ENCODE measurements at places on chromosomes 6 and 20.
A peak's percentile ranks its signal among the peaks of the same experiment; 100 is the strongest.

- no peak for DNase-seq
These were observed 644 bp downstream of the MAD2L1BP start for GRCh38 chr6:43636308-43636659.

DNA sequence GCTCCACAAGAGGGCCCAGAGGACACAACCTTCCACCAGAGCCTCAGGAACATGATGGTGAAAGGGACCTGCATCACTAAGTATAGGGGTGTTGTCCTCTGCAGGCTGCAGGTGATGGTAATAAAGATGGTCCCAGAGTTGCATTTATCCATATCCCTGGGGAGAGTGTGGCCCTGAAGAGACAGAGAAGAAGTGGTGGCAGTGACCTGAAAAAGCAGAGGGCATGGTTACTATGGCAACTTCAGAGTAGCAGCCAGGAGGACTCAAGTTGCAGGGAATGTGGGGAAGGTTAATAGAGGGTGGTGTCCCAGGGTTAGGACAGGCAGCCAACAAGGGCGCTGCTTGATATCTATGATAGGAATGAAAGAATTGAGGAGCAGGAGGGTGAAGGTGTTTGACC, 57.1 kb downstream of the HLA-A start:
- DNase-seq, result no peak

DNA sequence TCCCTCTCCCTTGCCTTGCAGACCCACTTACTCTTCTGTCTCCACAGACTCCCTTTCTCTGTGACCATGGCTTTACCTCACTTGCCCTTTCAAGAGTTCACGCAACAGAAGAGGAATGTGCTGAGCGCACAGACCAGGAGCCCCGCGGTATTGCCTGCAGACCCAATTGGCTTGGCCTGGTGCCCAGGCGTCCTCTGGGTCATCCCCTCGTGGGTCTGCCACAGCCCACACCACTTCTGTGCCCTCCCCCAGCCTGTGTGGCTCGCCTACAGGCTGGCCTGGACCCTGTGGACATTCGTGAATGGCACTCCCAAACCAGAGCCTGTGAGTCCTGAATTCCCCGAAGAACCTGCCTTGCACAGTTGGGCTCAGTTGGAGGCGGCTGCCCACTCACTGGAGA, 15.3 kb upstream of the NINL start:
- no peak for DNase-seq

- DNase-seq, result no peak
These were observed 17.6 kb downstream of the ARID1B start for GRCh38 chr6:156794546-156795354.

GRCh38 chr6:37483252-37483901, 16.3 kb downstream of the CCDC167 start:
- no peak for DNase-seq

DNA sequence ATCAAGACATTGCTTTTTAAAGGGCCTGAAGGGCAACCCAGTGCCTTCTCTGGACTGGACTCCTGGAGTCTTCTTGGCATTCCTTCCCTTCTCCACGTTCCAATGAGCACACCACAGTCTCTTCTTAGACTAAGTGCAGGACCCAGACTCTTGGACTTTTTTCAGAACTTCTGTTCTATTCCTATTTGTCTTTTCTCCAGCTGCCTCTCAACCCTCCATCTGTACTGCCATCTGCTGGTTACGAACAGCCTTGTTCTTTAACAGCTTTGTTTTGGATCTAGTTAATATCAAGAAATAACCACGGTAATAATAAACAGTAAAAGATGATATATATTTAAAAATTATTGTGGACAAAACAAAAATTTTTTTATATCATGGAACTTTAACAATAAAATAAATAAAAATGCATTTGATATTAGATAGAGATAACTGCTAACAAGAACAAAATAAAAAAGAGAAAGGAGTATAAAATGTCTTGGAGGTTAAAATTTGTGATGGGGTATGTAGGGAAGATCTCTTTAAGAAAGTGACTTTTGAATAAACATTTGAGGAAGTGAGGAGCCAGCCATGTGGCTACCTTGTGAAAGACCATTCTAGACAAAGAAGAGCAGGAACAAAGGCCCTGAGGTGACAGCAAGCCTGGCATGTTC, 105.1 kb upstream of the HCRTR2 start:
- DNase-seq, result peak; percentile 18

DNA sequence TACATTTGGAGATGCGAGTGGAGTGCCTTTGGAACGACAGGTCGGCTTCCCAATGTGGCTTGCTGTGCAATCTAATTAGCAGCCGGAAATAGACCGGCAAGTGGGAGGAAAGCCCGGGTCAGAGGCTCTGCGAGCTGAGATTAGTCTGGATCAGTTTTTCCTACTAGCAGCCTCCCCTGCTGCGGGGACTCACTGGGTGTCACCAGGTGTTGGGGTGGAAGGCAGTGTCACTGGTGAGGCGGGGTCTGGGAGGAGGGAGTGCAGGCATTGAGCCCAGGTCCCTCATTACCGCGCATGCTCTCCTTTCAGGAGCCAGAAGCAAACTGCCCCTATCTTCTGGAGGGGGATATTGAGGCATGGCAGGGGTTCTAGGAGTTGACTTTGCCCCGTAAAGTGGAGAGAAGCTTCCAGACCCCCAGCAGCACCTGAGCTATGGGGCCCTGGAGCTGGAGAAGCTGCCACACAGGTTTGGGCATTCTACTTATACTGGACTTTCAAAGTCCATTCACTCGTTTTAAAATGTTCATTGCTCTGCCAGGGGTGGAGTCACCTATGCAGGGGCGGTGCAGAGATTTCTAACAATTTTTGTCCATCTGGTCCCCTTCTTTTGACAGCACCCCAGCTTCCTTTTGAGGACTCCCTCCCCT, 11.0 kb downstream of the SULF2 start:
- DNase-seq, result no peak

DNA sequence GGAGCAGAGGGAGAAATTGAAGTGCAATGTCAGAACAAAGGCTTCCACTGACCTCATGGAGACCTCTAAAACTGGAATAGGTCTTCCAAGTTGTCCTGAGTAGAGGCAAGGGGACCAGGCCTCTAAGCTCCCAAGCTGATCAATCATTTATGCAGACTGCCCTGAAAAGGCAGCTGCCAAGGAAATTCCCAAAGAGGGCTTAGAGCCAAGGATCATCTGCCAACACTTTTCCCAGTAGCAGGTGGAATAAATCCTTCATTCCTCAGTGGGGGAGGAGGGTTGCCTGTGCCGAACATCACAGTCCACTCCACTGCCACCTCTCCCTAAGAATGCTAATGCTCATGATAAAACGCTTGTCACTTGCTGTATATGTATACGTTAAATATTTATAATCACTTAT, 29.3 kb upstream of the RALY start:
- DNase-seq, result no peak

DNA sequence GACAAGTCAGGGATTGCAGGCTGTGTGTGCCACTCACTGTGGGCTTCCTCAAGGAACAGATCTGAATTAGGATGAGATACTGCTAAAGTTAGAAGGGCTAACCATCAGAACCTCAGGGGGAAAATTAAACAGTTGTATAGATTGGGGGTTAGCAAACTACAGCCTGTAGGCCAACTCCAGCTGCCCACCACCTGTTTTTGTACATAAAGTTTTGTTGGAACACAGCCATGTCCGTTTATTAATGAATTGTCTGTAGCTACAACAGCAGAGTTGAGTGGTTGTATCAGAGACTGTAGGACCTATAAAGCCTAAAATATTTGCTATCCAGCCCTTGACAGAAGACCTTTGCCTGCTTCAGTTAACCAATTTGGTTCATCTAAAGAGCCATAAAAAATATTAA, 127.2 kb upstream of the ECI2 start:
- DNase-seq, result no peak

- no peak for DNase-seq
These were observed 87.8 kb downstream of the SLC16A10 start for GRCh38 chr6:111175109-111175508.

GRCh38 chr6:149362289-149362688, 37.8 kb upstream of the SUMO4 start:
- DNase-seq, result no peak

All from skeletal muscle cell (primary cell).